MM.1S (cell line): ENCODE measurements at places on chromosomes 12 and 14.

DNA sequence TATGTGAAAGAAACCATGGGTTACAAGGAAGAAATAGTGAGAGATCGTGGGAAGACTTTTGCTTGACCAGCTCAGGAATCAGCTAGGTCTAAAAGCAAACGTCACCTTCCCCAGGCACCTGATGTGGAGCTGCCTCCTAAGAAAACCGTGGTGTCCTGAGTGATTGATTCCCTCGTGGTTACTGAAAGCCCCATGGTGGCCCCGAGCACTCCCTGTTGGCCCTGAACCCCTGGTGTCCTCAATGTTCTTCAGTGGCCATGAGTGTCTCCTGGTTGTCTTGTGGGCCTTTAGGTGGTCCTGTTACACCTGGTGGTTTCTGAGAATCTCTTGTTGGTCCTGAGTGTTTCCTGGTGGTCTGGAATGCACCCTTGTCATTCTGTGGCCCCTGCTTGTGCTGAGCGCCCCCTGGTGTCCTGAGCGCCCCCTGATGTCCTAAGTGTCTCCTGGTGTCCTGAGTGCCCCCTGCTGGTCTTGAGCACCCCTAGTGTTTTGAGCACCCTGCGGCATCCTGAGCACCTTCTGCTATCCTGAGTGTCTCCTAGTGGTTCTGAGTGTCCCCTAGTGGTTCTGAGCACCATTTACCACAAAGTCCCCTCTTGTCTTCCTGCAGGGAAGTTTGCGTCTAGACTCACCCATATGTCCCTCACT, 518.7 kb downstream of the TMEM121 start:
- no peak for DNase-seq

- DNase-seq: no peak
These were observed 342.8 kb upstream of the SFSWAP start for GRCh38 chr12:131367983-131368667.

- DNase-seq: no peak
These were observed 62.0 kb downstream of the NDUFA12 start for GRCh38 chr12:94941440-94941862.

- DNase-seq: no peak
These were observed 722.1 kb downstream of the TMTC2 start for GRCh38 chr12:83408851-83409250.

- DNase-seq: no peak
These were observed 105.5 kb upstream of the SFSWAP start for GRCh38 chr12:131605304-131605829.

DNA sequence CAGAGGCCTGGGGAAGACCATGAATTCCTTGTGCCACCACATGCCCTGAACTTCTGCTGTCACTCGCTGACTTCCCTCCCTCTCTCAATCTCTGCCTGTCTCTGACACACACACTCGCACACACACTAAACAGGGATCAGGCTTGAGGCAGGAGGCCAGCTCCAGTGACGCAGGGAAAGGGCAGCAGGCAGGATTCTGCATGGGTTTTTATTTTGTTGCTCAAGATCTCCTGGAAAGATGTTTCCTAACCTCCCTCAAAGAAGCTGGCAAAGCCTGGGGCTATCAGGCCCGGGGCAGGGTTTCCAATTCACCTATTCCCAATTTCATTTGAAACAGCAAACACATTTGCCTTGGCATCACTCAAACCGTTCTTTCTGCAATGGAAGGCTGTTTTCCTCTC, 27.7 kb upstream of the PEX5 start:
- no peak for DNase-seq

DNA sequence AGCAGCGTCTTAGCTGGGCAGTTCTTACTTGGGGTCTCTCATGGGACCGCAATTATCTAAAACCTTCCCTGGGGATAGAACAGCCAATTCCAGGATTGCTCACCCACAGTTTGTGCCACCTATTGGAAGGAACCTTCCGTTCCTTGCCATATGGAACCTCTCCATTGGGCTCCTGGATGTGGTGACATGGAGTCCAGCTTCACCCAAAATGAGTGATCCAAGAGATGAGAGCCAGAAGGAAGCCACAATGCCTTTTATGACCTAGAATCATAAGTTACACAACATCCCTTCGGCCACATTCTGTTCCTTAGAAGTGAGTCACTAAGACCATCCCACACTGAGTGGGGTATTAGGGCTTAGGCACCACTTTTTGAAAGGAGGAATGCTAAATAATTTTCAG, 164.4 kb downstream of the FBXL14 start:
- no peak for DNase-seq
